Breast epithelium (tissue), 4 donors: ENCODE measurements at places on chromosomes 12 and 14.

DNA sequence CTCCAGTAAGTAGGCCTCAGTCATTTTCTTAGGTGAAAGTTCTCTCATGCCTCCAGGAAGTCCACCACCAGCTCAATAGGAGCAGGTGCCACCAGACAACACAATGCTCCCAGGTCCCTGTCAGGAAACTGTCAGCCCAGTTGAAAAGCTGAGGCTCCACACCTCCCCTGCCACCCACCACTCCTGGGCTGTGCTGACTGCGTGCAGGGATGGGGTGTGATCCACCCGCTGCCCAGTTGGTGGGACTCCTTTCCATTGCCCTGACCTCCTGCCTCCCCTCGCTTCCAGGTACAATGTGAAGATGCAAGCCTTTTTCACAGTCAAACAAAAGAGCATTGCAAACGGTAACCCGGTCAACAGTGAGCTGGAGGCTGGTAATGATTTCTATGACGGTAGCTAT lies 64.8 kb upstream of the RIN3 start:
- no peak for DNase-seq

DNA sequence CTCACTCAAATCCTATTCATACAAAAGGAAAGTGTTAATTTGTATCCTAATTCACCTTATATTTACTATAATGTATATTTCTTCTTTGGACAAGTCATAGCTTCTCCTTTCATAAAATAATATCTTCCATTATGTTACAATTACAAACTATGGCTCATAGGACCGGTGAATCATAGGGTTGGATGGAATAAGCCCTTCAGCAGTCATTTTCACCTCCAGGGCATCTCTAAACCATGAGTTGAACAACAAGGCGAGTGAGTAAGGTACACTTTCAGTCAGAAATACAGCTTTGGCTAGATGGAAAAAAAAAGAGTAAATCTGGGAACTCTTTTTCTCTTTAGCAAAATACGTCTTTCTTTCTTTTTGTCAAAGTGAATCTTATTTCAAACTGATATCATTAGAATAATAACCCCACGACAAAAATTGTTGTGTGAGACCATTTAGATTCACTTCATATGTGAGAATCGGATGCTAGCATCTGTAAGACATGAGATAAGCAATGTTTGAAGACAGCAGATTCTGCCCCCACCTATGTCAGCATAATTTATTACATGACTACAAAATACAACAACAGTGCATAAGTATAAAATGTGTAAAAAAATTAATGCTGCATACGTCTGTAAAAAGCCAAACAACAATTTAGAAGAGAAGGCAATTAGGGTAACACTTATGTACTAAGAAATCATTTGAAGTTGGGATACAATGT lies 184.4 kb upstream of the SLC38A2 start:
- no peak for DNase-seq

DNA sequence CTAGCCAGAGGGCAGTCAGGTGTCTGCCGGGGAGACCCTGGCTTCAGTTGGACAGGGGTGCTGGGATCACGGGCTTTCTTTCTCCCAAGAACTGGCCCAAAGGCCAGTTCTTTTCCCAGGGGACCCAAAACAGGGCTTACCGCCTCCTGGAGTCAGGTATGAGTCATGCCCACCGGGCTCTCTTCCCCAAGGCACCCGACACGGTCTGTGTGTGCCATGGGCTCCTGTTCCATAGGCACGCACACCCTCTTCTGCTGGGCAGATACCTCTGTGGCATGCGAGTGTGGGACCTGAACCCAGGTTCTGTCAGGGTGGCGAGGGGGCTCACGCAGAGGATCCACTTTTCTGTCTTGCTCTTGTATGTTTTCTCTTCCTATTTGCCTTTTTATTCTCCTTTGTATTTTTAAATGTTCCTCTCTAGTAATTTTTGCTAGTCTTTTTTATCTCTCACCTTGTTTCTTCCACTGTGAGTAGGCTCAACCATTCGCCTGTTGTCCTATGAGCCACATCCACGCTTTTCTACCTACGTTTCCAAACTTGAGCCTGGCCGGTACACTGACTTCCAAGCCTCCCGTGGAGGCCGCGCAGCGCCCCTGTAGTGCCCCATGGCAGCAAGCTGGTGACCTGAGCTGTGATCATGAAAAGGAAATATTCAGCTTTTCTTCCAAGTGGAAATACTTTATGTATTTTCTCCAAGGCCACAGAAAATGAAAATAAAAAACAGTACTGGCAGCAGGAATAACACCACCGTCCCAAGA lies 362.2 kb downstream of the CACNA1C start:
- no peak for DNase-seq

GRCh38 chr12:119385659-119386058 lies 51.1 kb downstream of the CCDC60 start:
- no peak for DNase-seq

- no peak for DNase-seq
Measured at GRCh38 chr14:34231626-34232025, 230.4 kb downstream of the SPTSSA start.

- no peak for DNase-seq
Measured at GRCh38 chr12:103696101-103696500, 109.0 kb downstream of the STAB2 start.

GRCh38 chr14:63470962-63471793 lies 72.0 kb downstream of the PPP2R5E start:
- no peak for DNase-seq

- no peak for DNase-seq
Measured at GRCh38 chr14:55458800-55459515, 18.5 kb upstream of the TBPL2 start.

GRCh38 chr12:16606201-16606849 lies 363 bp upstream of the LMO3 start:
- DNase-seq: no peak

DNA sequence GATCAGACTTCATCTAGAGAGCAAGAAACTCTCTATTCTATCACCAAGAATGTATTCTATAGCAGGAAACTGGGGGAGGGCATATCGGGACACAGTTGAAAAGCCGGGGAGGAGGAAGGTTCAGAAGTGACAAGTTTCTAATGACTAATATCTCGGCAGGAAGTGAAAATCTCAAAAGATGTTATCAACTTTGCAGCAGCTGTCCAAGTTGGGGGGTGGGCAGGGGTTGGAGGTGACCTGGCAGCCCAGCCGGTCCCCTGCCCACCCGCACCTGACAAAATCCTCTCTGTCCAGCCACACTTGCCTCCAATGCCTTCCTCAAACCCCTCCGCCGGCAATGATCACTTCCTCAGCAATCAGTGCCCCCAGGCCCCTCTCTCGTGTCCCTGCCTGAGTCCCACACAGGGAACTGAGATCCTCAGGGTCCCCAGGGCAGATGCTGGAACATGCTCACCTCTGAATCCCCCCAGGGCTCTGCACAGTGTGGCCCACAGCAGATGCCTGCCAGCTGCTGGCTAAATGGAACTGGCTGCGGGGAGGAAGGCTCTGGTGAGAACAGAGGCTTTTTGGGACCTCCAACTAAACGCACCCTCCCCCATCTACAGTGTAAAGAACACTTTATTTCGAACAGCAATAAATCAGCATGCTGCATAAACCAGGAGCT lies 43.9 kb downstream of the CCDC88C start:
- no peak for DNase-seq

- DNase-seq: no peak
Measured at GRCh38 chr12:40697566-40698259, 5.5 kb downstream of the CNTN1 start.

GRCh38 chr12:56252649-56253048 lies 5.5 kb downstream of the ANKRD52 start:
- DNase-seq: no peak

DNA sequence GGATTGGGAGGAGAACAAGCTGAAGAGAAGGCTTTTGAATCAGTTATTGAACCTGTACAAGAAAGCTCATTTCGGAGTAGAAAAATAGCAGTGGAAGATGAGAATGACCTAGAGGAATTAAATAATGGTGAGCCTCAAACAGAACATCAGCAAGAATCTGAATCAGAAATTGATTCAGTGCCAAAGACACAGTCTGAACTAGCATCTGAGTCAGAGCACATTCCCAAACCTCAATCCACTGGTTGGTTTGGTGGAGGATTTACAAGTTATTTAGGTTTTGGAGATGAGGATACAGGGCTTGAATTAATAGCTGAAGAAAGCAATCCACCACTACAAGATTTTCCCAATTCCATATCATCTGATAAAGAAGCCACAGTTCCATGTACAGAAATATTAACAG lies 13.5 kb downstream of the MIA2 start:
- no peak for DNase-seq

DNA sequence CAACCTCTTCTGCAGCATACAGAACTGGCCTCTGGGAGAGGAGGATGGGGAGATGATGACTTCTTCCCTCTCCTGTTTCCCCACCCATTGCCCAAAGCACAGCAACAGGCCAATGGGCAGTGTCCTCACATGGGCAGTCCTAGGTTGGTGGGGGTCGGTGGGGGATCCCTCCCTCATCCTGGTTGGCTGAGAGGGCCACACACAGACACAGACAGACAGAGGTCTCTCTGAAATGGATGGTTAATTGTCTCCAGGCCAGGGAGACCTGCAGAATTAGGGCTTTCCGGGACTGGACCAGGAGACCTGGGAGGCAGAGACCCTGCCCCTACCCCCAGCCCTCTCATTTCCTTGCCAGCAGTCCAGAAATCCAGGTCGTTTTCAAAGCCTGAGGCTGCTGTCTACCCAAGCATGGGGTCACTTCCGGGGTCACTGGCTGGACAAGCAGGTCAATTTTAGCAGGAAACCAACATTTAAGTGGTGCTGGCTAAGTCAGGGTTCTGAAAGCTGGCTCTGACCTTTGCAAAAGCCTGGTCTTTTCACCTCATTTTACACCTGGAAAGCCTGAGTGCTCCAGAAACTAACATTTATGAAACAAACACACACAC lies 48.6 kb upstream of the TBX3 start:
- no peak for DNase-seq

- no peak for DNase-seq
Measured at GRCh38 chr12:51028813-51029150, 2.6 kb upstream of the SLC11A2 start.

DNA sequence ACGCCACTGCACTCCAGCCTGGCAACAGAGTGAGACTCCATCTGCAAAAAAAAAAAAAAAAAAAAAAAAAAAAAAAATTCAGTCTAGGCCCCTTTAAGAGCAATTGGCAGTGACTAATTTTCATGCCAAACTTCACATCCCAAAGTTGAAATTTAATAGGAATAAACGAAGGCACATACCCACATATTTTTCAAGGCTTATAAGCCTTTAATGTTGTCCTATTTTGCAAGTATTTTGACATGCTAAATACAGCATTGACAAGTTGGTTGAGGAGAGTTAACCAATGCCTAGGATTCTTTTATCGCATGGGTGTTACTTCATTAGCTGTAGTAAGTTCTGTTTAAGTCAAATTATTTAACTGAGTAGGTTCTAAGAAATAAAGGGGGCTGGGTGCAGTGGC lies 23.5 kb upstream of the HIP1R start:
- DNase-seq: no peak
